ENCODE measurements at places on chromosomes 16 and 17.
A peak's percentile ranks its signal among the peaks of the same experiment; 100 is the strongest.

DNA sequence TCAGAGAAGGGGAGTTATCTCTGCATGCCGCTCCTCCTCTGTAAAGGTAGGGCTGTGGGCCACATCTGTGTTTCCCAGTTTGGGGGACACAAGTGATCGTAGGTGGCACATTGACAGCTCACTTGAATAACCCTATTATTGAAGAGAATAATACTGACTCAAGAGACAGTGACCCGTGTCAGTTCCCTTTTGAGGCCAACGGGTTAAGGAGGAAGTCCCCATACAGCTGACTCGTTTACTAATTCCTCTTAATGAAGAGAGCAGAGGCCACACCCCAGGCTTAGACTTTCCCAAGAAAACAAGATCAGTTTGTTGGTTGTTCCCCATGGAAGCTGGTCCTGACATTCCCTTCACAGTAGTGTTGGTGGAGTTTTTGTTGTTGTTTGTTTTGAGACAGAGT lies 33.0 kb downstream of the IL4R start:
- no peak for DNase-seq

GRCh38 chr16:2372684-2373083 lies 32.2 kb upstream of the ABCA3 start:
- no peak for DNase-seq

DNA sequence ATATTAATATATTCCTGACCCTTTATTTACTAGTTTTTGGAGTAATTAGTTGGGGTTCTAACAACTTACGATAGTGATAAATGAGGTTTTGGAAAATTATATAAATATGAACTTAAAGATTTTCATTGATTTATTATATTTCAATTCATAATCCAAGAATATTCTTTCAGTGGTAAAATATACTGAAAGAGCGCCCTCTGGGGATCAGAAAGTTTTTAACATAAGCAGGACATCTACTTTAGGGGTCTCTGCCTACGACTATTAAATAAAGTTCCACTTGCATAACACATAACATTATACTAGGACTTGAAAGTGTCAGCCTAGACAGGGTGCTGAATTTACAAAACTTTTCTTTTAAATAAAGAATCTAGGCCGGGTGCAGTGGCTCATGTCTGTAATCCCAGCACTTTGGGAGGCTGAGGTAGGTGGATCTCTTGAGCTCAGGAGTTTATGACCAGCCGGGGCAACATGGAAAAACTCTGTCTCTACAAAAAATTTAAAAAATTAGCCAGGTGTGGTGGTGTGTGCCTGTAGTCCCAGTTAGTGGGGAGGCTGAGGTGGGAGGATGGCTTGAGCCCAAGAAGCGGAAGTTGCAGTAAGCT lies 15.6 kb downstream of the RFWD3 start:
- peak; percentile 22 for DNase-seq

- no peak for DNase-seq
Observed at GRCh38 chr16:77946823-77947222, 75.5 kb upstream of the CLEC3A start.

GRCh38 chr17:66276328-66276937 lies 26.0 kb upstream of the PRKCA start:
- DNase-seq = no peak

- DNase-seq = no peak
Observed at GRCh38 chr16:6165330-6165979, 1067.9 kb upstream of the EEF2KMT start.

GRCh38 chr17:56502120-56502654 lies 91.3 kb upstream of the NOG start:
- no peak for DNase-seq

GRCh38 chr16:69861292-69862030 lies 89.7 kb upstream of the CLEC18A start:
- DNase-seq = peak; percentile 70

GRCh38 chr17:55166506-55166905 lies 98.3 kb upstream of the HLF start:
- DNase-seq = no peak

DNA sequence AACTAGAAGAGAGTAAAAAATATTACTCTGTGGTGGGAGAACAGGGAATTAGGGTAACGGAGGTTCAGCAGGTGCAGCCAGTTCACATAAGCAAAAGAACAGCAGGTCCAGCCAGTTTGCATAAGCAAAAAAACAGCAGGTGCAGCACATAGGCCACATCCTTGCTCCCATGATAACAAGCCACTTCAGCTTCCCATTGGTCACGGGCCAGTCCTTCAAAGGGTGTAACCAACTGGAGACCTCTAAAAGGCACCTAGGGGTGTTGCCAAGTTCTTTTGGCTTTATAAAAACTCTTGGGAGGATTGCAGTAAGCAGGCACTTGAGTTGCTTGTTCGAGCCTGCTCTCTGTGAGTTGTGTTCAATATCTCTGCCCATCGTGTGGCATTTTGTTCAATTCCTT lies 488.1 kb downstream of the XYLT1 start:
- no peak for DNase-seq

GRCh38 chr16:51538707-51539498 lies 387.8 kb upstream of the SALL1 start:
- DNase-seq = peak; percentile 84

DNA sequence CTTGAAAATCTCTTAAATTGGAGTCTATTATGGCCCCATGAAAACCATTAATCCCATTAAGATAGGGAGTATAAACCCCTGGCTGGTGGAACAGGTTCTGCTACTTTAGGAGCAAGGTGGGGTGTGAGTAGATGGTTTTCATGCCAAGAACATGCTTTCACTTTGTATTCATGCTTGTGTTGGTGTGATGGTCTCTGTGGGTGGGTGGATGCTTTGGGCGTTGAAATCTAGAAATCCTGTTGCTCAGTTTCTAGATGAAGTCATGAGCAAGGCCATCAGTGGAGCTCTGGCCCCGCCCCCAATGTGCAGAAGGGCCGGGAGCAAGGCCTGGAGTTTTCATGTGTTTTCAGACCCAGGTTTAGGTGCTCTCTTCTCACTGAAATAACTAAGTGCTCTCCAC lies 20.1 kb downstream of the PLD6 start:
- no peak for DNase-seq

- DNase-seq = no peak
Observed at GRCh38 chr16:83520596-83520995, 287.2 kb upstream of the HSBP1 start.

GRCh38 chr17:57670769-57671569 lies 74.1 kb downstream of the CCDC182 start:
- no peak for DNase-seq

- peak; percentile 42 for DNase-seq
Observed at GRCh38 chr17:54968988-54969332, 395 bp downstream of the STXBP4 start.

DNA sequence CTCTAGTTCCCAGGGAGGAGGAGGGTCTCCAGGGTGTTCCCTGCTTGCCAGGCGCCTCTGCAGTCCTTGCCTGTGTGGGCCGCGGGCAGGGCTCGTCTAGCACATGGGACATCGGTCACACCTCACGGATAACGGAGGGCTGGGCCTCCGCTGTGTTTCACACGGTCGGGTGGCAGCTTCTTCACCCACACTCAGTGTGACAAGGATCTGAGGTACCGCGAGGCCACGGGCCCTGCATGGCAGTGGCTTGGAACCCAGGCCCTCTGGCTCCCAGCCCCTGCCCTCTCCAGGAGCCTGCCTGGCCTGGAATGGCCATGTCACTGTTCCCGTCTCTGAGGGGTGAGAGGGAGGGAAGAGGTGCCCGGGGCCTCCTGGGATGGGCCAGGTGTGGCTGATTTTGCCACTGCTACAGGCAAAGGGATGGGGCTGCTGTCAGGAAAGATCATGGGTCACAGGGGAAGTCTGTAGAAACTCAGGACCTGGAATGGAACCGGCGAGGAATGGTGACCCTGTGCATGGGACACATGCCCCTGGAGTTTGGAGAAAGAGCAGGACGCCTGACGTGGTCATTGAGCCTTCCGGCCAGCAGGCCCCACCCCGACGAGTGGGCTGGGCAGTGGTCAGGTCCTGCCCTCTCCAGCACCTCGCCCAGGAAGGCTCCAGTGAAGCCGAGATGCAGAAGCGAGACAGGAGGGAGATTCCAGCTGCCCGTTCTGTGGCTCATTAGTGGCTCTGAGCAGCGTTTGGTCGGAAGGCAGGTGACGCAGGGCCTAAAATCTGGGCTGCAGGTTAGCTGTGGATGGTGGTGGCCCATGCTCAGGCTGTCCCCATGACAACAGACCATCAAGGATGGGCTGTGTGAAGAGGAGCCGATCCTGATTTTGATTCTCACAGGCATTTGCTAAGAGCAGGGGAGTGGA lies 76.5 kb upstream of the GSE1 start:
- no peak for DNase-seq

GRCh38 chr16:88649924-88650748 lies 717 bp downstream of the CYBA start:
- peak; percentile 78 for DNase-seq

GRCh38 chr16:81427219-81427618 lies 17.4 kb upstream of the CMIP start:
- no peak for DNase-seq

- no peak for DNase-seq
Observed at GRCh38 chr17:63295288-63295687, 150.8 kb downstream of the CYB561 start.

- no peak for DNase-seq
Observed at GRCh38 chr16:87266846-87267245, 50.3 kb downstream of the C16orf95 start.

- no peak for DNase-seq
Observed at GRCh38 chr16:57797216-57797525, 5.1 kb downstream of the KIFC3 start.

- no peak for DNase-seq
Observed at GRCh38 chr16:3013491-3013951, 798 bp downstream of the CLDN9 start.

- DNase-seq = peak; percentile 95
Observed at GRCh38 chr17:81552244-81553017, at the start of gene FAAP100. Gene FAAP100, minus strand, starts transcription at chr17:81552353. Its CDS starts 23 bp downstream, at chr17:81552330.

GRCh38 chr17:36877771-36878170 lies 59.5 kb upstream of the LHX1 start:
- DNase-seq = no peak

DNA sequence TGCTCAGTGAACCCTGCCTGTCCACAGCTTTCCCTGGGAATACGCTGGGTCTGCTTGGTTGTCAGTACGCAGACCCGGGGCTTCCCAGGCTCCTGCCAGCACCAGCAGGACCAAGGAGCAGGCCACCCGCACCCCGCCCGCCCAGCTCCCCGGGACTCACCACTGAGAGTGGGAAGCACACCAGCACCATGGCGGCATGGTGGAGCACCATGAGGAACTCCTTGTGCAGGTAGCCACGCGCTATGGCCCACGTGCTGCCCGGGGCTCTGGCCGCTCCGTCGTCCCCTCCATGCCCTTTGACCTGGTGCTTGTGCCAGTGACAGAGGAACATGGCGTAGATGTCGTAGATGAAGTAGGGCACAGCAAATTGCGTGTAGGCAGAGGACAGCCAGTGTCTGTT lies 3.5 kb downstream of the C16orf92 start:
- no peak for DNase-seq

GRCh38 chr17:63429766-63430165 lies 16.3 kb downstream of the CYB561 start:
- no peak for DNase-seq

GRCh38 chr17:34895383-34895782 lies 65.9 kb downstream of the CCT6B start:
- no peak for DNase-seq

DNA sequence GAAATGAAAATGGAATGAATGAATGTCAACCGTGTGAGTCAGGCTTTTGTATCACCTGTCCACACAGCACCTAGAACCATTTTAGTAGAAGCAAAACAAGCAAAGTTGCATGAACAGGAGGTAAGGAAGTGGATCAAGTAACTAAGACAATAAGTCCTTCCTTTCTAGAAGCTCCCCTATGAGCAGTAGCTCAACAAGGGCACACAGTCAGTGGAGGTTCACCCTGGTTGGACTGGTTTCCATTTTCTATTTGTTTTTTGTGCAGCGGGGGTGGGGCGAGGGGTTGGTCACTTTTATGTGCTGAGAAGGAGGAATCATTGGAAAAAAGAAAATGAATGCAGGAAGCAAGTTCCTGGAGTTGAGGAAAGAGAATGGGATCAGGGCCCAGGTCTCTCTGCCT lies 4.0 kb upstream of the HSBP1 start:
- DNase-seq = no peak

GRCh38 chr17:79850571-79851460 lies 11.6 kb upstream of the CBX4 start:
- peak; percentile 71 for DNase-seq

DNA sequence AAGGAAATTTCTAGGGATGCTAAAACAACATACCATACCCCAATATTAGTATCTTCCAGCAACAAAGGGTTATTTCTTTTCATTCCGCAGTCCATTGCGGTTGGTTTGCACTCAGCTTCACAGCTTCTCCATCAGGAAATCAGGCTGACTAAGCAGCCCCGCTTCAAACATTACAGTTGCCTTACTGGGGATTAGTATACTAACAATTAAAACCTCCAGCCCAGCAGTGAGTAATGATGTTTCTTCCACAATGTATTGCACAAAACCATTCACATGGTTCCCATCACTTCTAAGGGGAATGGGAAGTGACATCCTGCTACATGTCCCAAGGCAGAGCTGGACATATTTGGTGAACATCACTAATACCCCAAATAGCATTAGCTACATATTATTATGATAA lies 1384.9 kb downstream of the CDH8 start:
- DNase-seq = peak; percentile 13

DNA sequence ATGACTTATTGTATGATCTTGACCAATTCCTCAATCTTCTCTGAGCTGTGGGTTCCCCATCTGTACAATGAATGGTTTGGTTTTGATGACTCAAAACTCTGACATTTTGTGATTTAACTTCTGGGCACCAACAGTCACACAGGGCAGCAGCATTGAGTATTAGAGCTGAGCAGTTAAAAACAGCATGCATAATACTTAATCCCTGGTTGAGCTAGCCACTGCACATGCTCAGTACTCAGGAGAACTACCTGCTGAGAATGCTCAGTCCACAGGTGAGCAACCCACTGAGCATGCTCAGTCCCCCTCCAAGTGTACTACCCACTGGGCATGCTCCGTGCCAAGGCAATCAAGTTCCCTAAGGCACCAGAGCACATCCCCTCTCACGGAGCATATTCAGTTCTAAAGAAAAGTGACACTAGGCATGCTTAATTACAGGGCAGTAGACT lies 68.7 kb downstream of the AIPL1 start:
- no peak for DNase-seq

DNA sequence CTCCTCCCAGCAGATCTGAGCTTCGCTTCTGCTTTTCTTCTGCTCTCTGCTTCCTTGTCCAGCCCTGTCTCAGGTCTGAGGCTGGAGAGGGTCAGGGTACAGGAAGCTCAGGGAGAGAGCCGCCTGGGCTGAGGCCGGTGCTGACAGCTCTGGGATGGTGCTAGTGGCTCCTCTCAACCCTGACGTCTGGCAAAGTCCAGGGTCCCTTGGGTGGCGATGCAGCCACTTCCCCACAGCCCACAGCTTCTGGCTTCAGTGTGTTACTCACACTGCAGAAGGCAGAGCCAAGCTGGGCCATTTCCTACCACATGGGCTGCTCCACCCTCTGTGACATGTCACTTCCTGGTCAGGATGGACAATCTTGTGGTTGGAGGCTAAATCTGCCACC lies at the start of gene CD300C:
TSS of gene CD300C (minus strand) at position 273 of the 388 bp plus-strand sequence. CDS start 333 bp downstream, outside the sequence.
- no peak for DNase-seq

DNA sequence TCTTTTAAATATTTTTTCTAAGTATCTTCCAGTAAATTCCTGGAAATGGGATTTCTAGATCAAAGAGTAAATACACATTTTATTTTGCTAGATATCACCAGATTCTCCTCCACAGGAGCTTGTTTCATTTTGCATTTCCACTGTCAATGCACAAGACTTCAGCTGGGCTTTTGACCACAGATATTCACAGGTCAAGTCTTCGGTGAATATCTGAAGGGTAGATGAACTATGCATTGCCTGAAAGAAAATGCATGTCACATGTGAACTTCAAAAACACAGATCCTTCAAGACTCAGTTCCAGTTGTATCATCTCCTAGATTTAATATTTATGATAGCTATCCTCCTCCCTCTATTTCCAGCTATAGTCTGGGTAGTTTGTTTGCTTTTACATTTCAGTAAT lies 963.6 kb upstream of the GOT2 start:
- no peak for DNase-seq
